ENCODE measurements at places on chromosomes 11 and 22.
A peak's percentile ranks its signal among the peaks of the same experiment; 100 is the strongest.

GRCh38 chr11:125513705-125514265 lies 17.7 kb upstream of the FEZ1 start:
- no peak for DNase-seq

- no peak for DNase-seq
These were observed 6.4 kb upstream of the LDHAL6A start for GRCh38 chr11:18449251-18449650.

DNA sequence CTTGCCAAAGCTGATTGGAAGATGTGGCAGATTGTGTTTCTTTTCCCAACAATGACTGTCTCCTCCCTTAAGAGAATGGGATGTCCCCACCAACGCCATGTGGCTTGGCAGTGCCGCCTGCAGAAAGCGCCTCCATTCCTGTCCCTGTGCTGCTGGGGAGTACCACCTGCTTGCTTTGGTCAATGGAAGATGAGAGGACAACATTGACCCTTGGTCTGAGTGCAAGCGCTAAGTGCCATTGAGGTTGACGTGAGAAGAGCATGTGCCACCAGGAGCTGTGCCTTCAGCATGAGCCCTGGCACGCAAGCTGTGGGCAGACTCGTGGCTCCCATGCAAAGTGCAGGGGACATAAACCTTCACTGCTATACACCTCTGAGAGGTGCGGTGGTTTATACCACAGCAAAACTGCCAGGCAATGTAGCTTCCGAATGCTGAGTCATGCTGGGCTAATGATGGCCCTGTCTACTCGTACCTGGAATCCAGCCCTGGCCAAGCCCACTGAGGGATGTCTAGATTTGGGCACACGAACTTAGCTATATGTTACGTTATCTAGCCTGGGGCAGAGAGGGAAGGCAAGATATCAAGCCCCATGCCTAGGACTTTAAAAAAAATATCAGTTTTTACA lies 41.9 kb downstream of the MYEOV start:
- DNase-seq, result no peak

GRCh38 chr22:38223289-38223960 lies 21.6 kb downstream of the MAFF start:
- no peak for DNase-seq

- DNase-seq, result no peak
These were observed 310.1 kb upstream of the SORL1-AS1 start for GRCh38 chr11:121762820-121763219.

- DNase-seq, result no peak
These were observed 92.3 kb upstream of the AMOTL1 start for GRCh38 chr11:94675813-94676212.

DNA sequence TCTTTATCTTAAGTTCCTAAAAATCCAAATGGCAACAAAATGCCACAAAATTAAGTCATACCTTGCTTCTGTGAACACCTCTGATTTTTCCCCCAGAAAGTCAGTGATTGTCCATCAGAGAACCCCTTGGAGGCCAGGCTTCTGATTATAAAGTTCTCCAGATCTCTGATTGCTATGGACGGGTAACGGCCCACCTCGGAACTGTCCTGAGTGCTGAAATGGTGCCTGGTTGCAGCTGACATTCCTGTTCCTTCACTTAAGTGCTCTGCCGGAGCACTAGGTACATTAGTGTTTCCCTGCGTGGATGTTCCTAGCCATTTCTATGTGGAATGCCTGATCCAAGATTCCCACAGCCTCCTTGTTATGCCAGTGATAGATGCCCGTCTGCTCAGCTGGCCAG lies 85.0 kb downstream of the CHST1 start:
- no peak for DNase-seq

GRCh38 chr22:37412495-37413250 lies 14.6 kb downstream of the ELFN2 start:
- no peak for DNase-seq

DNA sequence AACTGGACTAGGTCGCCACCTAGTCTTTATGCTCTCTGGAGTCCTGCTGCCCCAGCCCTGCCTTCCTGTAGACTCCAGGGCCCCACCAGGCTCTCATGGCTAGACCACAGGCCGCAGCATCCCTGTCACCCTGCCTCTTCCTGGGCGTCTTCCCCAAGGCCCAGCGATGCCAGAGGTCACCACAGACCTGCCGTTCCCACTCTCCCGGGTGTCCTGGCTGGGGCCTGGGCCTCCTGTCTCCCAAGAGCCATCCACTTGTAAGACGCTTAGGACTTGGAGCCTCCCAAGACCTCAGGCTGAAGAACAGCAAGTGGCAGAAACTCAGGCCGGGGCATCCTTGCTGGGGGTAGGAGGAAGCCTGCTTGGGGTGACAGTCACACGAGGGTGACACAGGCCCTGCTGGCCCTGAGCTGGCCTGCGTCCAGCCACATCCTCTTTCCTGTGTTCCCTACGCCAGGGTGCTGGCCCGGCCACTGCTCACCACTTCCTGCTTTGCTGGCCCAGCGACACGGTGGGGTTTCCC lies 2.0 kb upstream of the TCIRG1 start:
- no peak for DNase-seq

DNA sequence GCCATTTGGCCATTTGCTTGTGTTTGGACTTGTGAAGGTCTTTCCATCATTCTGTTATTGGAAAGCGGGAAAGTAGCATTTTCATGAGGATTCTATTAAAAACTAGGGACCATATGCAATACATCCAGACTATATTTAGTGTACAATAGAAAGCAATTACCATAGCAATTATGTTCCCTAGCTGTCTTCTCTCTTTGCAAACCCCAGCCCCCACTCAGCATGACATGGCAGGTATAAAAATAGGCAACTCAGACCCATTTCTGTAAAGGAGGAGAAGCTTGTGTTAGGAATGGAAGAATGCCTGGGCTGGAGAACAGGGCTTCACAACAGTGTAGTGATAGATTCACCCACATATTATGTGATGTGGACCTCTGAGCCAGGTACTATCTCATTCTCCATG lies 12.4 kb downstream of the OR51B6 start:
- no peak for DNase-seq

- no peak for DNase-seq
These were observed 153.6 kb downstream of the MAML2 start for GRCh38 chr11:96189351-96189750.

- peak; percentile 17 for DNase-seq
These were observed 12.8 kb upstream of the HYLS1 start for GRCh38 chr11:125874556-125875124.

DNA sequence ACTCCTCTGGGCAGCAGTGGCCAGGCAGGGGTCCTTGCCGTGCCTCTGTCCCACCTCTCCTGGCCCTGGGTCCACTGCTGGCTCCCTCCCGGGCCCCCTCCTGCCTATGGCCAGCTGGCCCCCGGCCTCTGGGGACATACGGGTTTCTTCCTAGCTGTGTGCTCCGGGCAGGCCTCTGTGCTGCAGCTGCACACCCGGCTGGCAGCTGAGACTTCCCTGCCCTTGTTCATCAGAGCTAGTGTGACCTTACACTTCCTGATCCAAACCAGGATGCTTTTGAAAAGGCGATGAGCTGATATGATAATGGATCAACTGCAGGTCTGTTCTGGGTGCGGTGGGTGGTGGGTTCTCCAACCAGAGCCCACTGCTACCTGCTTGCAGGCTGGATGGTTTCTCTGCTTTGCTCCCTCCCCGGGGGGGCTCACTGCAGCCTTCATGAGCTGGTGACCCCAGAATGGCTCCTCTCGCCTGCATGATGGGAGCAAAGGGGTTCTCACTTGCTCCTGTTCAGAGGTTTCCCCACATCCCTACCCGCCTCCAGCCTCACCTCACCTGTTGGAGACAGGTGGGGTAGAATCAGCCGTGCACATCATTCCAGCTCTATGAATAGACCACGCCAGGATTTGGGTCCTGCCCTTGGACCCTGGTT lies 13.3 kb downstream of the B3GAT1 start:
- no peak for DNase-seq

GRCh38 chr11:57378186-57378585 lies 2.8 kb downstream of the PRG3 start:
- DNase-seq, result no peak

GRCh38 chr11:15228331-15228849 lies 113.7 kb downstream of the INSC start:
- no peak for DNase-seq

DNA sequence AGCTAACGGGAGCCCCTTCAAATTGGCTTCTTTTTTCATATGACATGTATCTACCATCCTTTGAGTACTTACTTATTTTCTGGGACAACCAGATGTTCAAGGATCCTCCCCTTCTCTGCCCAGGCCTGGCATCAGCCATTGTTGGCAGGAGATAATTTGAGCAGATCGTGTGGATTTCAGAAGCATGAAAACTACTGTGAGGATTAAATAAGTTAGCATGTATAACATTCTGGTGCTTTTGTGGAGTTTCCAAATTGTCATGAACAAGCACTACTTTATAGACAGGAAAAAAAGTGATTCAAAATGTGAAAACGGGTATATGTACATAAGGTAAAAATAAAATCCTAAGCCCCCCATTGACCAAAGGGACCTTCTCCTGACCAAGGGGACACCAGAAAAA lies 2.1 kb upstream of the NADSYN1 start:
- no peak for DNase-seq

DNA sequence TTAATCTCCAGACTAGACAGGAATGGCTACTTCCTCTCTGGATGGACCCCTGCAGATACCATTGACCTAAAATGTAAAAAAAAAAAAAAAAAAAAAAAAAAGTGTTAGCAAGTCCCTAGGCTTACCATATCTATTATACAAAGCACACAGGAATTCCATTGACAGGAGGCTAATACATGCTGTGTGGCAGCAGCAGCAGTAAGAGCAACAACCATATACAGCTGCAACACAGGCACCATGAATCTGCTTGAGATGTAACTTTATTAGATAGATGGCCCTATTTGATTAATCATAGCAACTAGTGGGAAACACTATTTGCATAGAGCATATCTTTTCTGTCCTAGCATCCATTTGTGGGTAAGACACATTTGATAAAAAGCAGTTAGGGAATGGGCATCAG lies 1447.1 kb downstream of the FAM181B start:
- DNase-seq, result no peak

DNA sequence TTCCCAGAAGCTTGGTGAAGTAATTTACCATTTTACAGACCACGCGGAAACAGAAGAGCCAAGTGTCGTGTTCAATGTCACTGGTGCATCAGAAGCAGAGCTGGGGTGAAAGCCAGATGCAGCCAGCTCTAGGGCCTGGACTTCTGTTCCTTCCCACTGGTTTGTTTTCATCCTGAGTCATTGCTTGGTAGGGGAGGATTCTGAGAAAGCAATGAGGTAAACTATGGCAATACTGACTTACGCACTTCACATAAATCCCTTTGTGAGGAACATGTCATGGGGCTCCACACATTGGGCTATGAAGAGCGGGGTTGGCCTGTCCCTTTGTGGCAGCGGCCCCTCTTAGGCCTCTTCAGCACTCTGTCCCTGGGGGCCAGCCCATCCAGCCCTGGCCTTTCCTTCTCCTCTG lies 52.4 kb upstream of the RBFOX2 start:
- DNase-seq, result no peak

DNA sequence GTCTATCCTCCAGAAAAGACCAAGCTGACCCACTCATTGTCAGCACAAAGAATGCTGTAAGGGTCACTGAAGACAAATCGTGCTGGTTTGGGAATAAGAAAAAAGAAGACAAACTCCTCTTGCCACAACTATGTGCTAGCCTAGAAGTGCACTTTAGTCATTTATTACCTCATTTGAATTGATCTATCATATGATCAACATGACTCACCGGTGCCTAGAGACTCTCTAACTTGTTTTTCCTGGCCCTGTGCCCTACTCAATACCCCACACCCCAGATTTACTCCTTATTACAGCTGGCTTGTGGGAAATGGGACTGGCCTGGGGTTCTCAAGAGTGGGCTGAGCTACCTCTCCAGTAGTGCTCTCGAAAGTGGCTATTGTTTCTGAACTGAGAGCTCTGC lies 35.9 kb upstream of the HORMAD2 start:
- DNase-seq, result no peak

GRCh38 chr11:108698844-108699642 lies 34.2 kb downstream of the DDX10 start:
- no peak for DNase-seq

DNA sequence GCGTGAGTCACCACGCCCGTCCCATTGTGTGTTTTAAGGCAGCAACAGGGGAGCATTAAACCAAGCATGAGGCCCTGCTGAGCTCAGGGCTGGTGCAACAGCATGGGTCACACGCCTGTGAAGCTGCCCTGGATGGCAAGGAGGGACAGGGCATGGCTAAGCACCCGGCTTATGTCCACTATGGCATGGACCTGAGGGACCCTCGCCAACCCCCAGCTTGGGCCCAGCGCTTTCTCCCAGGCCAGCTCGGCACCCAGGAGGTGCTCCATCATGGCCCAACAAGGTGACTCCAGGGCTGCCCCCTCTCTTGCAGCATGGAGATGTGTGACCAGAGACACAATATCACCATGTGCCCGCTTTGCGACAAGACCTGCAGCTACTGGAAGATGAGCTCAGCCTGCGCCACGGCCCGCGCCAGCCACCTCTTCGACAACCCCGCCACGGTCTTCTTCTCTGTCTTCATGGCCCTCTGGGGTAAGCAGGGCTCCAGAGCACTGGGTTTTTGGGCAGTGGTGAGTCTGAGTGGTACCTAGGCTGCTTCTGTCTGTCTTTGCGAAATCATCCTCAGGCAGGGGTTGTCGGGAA lies 53.6 kb downstream of the ANO1 start:
- DNase-seq, result no peak

- no peak for DNase-seq
These were observed 6.1 kb downstream of the MPEG1 start for GRCh38 chr11:59206635-59207034.

DNA sequence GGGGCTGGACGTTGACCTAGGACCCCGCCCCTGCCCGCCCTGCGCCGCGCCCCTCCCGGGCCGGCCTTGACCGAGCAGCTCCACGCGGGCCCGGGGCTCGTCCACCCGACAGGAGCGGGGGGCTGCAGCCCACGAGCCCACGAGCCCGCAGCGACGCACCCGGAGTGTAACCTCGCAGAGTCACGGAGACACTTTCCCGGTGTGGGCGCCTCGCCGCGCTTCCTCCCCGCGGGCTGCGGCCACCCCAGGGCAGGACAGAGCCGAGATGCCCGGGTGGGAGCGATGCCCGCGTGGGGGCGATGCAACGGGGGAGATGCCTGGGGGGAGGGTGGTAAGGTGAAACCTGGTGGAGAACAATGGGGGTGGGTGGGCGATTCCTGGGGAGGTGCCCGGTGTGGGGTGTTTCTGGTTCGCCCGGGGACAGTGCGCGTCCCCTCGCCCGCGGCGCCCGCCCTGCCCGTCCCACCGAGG lies 4.9 kb upstream of the ZBED4 start:
- DNase-seq, result no peak

GRCh38 chr22:39773976-39774539 lies 119.5 kb downstream of the ENTHD1 start:
- no peak for DNase-seq

- no peak for DNase-seq
These were observed 27.1 kb downstream of the MYEOV start for GRCh38 chr11:69320756-69321741.

Data from activated T-cell treated with anti-CD3 and anti-CD28 coated beads for 1 hour (primary cell).